ENCODE measurements at places on chromosomes 3 and 15.

- no peak for DNase-seq
Measured at GRCh38 chr3:109440353-109440752, 103.0 kb upstream of the DPPA4 start.

DNA sequence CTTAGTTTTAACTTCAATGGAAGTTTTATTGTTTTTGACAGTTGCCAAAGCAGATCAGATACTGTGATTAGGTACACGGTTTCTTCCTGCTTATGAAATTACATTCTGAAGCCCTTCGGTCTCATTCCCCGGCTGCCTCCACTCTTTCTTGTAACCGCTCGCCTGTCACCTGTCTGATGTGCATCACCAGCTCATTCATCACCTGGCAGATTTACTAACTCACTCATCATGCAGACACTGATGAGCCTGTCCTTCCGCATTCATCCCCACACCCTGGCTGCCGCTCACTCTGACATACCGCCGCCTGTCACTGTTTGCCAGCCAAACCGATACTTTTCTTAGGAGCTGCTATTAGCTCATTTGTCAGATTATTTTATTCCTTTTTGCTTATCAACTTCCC lies 82.8 kb upstream of the NSMCE3 start:
- DNase-seq, result no peak

DNA sequence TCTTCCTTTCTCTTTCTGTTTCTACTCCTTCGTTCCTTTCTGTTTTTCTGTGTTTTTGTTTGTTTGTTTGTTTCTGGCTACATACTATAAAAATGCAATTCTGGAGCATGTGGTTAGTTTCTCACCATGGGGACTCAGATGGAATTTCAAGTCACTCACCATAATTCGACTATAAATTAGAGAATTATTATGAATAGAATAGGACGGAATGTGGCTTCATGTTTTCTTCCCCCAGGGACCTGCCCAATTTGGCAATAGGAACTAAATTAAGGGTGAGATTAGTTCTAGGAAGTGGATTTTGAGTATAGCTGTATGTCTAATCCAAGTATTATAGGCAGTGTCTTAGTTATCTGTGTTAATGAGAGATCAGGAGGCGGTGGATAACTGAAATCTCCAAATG lies 96.9 kb downstream of the THSD4 start:
- DNase-seq, result no peak

DNA sequence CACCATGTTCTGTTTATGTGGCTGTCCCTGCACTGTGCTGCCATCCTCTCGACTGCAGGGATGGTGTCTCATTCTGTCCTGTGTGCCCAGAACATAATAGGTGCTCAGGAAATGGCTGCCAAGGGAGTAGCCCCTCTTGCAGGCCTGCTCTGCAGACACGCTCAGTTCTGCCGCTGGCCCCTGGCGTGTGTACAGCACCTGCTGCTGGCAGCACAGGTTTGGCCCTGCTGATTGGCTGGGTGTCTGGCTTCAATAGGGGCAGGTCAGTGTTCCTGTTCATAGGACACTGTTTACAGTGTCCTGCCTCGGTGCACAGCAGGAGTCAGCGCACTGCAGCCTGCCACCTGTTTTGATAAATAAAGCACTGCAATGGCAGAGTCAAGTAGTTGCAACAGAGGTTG lies 146.9 kb downstream of the DNAJB8 start:
- no peak for DNase-seq

DNA sequence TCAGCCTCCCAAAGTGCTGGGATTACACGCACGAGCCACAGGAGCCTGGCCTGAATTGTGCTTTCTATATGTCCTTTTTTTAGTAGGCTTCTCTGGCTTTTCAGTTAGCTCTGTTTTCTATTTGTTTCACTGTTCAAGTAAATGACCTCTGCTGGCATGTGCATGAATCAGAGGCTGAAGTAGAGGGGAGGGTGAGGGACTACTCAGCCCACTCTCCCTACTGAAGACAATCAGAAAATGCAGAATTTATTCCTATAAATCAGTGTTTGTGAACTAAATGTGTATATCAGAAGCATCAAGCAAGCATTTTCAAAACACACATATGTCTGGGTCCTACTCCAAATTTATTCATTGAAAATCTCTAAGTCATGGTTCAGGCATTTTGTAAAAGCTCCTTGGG lies 45.0 kb downstream of the ZMAT3 start:
- no peak for DNase-seq

DNA sequence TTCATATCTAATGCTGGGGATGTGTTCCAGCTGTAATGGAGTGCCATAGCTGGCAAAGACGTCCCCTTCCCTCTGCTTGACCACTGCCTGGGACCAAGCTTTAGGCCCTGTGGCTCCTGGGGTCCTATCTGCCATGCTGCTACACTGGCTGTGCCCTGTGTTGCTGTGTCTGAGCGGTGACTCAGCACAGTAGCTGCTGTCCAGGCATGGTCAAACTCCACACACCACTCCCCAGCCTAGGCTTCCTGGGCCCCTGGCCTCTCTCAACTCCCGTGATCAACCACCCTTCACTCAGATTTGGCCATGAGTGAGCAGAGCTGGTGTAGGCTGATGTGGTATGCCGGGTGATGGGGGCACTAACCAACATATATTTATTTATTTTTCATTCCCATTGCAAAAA lies 27.0 kb downstream of the EPHB1 start:
- DNase-seq, result no peak

- no peak for DNase-seq
Measured at GRCh38 chr3:117786349-117786748, 1076.8 kb downstream of the TUSC7 start.

DNA sequence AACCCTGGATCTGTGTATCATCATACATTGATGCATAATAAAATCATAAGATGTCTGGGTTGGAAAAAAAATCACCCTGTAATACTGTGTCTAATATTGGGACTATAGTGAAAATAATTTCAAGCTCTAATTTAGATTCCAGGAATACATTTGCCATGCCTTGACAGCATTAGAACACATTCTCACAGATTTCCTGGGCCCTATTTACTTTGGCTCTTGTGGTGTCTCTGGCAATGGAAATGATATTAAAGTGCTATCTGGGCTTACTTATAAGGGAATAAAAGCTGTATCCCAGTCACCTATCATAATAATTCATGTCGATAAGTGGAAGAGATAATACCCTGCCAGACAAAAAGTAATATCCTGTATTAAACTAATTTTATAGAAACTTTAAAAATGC lies 472.0 kb downstream of the ZPLD1 start:
- DNase-seq, result no peak

DNA sequence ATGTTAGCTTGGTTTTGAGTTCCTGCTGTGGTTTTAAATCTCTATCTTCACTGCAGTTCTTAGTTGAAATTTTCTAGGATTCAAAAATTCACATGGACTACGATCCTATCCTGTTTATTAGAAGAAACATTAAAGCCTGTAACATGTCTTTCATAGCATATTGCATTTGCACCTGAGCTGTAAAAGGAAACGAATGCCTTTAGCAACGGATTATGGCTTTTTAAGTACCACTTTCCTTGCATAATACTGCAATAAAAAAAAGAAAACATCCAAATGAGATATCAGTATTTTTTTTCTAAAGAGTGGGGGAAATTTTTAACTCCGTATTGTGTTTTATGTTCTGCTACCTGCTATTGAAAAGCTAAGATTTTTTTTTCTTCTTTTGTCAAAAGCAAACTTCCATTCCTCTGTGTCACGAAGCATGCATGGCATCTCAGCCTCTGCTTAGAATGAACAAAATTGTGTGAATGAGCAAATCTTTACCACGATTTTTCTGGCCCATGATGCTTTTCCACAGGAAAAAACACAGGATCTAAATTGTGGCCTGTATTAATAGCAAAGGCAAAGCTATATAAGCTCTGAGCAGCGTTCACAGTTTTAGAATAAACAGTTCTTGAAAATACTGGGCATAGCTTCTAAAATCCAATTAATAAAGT lies 110.0 kb upstream of the CDIN1 start:
- DNase-seq, result no peak

DNA sequence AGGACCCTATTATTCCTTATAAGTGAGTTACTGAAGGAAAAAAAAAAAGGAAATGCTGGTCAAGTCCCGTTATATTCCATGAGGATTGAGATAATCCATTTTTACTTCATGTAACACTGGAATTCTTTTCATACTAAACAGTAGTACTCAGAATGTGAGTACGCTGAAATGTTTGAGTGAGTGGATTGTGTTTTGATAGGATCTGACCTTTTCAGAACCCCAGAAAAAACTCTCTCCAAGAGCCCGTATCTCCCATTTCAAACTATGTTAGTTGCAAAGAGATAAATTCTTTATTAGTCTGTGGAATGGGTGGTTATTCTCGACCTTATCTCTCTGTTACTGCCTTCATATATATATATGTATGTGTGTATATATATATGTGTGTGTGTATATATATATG lies 2.5 kb upstream of the LPP start:
- DNase-seq, result no peak

DNA sequence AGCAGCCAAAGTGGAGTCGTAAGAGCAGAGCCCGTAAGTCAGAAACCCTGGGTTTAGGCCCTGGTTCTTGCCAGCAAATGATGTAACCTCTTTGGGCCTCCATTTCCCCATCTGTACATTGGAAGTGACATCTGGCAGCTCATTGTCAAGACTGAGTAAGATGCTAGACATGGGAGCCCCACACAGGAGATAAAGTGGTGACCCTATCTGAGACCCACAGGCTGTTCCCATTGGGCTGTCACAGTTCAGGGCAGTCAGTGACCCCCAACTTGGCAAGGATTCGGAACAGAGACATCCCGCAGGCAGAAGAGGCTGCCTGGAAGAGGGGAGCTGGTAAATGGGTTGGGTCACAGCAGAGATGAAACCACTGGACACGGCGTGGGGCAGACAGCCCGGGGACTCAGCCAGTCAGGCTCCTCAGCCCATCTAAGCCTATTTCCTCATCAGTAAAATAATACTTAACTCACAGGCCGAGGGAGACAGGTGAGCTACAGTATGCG lies 1.8 kb downstream of the CLN6 start:
- DNase-seq, result no peak

GRCh38 chr3:179961703-179962078 lies 75.0 kb downstream of the PEX5L start:
- DNase-seq, result no peak

GRCh38 chr15:38613085-38613484 lies 48.5 kb upstream of the RASGRP1 start:
- DNase-seq, result no peak

GRCh38 chr15:58057559-58057958 lies 8.0 kb downstream of the ALDH1A2 start:
- DNase-seq, result no peak

- DNase-seq, result no peak
Measured at GRCh38 chr3:182735672-182736071, 57.6 kb upstream of the ATP11B start.

- DNase-seq, result no peak
Measured at GRCh38 chr3:49470714-49471420, 800 bp downstream of the DAG1 start.

DNA sequence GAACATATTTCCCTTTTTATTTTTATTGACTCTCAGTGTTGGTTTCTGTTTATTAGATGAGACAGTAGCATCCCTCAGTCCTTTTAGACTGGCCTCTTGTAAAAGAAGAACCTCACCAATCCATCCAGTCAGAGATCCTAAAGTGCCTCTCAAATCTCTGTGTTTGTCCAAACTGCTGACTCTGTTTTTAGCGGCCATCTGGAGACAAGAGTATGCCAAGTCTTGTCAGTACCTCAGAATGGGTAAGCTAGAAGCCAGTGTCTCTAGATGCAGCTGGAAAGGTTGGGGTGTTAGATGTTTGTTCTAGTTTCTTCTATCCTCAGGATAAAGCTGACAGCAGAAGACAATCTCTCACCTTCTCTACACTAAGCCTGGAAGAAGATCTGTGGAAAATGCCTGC lies 537.7 kb upstream of the ZNF385D start:
- DNase-seq, result no peak

DNA sequence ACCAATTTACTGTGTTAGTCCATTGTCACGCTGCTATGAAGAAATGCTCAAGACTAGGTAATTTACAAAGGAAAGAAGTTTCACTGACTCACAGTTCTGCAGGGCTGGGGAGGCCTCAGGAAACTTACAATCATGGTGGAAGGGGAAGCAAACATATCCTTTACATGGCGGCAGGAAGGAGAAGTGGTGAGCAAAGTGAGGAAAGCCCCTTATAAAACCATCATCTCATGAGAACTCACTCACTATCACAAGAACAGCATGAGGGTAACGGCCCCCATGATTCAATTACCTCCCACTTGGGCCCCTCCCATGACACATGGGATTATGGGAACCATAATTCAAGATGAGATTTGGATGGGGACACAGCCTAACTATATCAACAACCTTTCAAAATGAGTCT lies 20.2 kb downstream of the USF3 start:
- DNase-seq, result no peak

- DNase-seq, result no peak
Measured at GRCh38 chr3:101377209-101377608, 56.8 kb upstream of the IMPG2 start.

DNA sequence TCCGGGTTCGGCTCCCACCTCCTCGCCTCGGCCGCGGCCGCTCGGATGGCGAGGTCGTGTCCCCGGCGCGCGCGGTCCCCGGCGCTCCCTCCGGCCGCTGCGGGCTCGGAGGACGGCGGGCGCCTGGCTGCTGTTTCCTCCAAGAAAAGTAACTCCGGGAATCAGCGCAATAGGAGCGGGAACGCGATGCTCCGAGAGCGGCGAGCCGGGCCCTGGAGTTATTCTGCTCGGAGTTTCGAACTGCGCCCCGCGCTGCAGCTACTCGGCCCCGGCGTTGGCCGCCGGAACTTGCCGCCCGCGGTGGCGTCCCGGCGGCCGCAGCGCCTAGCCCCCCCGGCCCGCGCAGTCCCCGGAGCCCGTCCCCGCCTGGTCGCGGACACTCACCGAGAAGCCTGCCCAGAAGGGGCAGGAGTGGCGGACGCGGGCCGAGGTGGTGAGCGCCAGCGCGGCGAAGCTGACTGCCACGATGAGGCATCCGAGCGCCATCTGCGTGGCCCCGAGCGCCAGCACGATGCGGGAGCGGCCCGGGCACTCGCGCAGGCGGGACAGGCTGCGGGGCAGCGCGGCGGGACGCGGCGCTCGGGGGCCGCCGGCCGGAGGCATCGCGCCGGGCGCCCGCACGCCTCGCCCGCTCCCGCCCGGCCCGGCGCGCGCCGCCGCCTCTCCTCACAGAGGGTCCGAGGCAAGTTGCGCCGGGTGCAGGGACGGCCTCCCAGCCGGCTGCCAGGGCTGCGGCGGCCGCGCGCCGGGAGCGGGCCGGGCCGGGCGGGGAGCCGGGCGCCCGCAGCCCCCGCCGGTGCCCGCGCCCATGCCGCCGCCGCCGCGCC lies 251.9 kb downstream of the TJP1 start:
- DNase-seq, result no peak

DNA sequence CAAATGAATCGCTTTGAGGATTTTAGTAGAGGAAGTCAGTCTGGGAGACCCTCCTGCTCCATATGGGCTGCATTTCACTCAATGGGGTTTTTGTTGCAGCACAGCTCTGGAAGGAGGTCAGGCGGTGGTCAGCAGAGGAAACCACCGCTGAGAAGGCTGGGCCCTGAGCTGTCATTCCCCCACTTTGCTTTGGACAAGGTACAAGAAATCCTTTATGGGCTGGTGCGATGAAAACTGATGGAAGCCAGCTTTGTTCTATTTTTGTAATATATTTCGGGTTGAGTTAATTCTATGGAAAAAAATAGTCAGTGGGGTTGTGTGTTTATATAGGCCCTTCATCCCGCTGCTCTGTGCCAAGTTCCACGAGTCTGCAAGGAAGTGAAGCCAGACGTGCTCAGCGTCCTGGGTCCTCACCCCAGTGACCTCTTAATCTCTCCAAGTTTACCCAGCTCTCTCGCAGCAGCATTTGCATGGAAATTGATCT lies 157.1 kb upstream of the TMC3 start:
- DNase-seq, result no peak

Measured in tibial artery (tissue), 4 donors.